ENCODE measurements at places on chromosomes 13 and 19.

DNA sequence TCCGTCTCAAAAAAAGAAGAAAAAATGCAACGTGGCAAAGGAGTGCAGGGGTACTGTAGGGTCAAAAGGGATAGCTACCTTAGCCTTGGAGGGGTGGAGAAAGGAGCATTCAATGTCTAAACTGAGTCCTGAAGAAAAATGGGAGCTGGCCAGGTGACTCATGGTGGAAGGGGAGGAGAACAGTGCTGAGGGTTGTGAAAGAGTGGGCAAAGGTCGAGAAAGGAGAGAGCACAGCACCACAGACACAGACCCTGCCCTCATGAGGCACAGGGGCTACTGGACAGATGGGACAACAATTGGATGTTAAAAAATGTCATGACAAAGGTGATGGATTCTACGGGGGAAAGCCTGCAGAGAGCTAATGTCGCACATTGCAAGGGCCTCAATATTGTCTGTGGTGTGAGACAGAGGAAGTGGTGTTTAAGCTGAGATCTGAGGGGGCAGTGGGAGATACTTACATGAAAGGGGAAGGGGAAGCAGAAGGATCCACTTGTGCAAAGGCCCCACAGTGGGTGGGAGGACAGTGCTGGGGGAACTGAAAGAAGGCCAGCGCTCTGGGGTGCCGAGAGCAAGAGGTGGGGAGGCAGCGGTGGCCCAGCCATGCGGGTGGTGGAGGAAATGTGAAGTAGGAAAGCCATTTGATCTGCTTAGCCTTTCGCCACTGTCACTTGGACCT lies 42.9 kb upstream of the URAD start:
- no peak for DNase-seq

DNA sequence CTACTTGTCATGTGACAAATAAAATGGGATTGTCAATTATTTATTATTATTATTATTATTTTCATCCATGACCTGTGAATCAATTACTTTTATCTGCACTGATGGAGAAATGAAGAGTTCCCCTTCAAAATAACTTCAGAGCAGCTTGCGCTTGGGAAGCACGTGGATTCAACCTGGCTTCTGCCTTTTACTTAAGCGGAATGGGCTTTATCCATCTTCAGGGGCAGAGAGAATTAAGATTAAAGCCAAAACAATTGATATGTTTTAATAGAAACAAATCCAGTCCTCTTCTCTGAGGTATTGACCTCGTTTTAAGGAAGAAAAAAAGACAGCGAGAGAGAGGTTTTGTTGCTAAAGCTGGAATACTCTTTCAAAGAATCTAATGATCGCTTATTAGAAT lies 876 bp downstream of the SACS start:
- no peak for DNase-seq

DNA sequence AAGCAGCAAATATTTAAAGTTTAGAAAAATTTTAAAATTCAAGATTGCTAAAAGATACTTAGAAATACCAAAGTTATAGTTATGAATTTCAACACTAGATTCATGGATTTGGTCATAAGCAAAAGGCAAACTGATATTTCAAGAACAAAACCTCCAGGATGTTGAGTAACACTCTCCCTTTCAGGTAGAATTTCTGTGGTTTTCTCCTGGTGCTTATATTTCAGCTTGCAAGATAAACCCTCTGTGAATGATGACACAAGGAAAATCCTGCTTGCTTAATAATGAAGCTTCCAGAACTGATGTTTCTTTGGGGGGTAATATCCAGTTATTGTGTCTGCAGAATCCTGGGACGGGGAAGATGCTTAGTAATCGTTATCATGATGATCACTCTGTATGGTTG lies 320.3 kb upstream of the EDNRB start:
- DNase-seq = no peak

DNA sequence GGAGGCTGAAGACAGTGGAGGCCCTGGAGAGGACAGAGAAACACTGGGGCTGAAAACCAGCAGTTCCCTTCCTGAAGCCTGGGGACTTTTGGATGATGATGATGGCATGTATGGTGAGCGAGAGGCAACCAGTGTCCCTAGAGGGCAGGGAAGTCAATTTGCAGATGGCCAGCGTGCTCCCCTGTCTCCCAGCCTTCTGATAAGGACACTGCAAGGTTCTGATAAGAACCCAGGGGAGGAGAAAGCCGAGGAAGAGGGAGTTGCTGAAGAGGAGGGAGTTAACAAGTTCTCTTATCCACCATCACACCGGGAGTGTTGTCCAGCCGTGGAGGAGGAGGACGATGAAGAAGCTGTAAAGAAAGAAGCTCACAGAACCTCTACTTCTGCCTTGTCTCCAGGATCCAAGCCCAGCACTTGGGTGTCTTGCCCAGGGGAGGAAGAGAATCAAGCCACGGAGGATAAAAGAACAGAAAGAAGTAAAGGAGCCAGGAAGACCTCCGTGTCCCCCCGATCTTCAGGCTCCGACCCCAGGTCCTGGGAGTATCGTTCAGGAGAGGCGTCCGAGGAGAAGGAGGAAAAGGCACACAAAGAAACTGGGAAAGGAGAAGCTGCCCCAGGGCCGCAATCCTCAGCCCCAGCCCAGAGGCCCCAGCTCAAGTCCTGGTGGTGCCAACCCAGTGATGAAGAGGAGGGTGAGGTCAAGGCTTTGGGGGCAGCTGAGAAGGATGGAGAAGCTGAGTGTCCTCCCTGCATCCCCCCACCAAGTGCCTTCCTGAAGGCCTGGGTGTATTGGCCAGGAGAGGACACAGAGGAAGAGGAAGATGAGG lies 1.5 kb downstream of the PPP1R15A start:
- DNase-seq = no peak

DNA sequence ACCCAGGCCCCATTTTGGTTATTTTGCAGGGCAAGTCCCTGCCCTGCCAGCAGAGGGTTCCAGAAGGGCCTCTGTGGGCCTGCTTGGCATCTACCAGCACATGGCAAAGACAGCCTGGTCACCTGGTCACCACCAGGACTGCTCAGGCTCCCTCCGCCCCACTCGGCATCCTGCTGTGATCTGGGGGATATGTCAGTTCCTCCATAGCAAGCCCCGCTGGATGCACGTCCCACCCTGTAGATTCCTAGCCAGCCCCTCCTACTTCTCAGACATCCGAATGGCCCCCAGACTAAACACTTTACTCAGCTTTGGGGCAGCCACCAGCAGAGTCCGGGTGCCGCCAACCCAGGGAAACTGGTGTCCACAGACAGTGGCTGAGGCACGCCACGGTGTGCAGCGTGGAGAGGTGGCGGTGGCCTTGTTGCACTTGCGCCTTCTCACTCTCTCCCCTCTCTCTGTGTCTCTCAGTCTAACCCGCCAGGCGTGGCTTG lies 31.8 kb upstream of the USE1 start:
- DNase-seq = no peak

- DNase-seq = no peak
Measured at GRCh38 chr19:1173159-1173844, 766 bp downstream of the SBNO2 start.

- peak; percentile 62 for DNase-seq
Measured at GRCh38 chr13:53250272-53250875, 221.8 kb downstream of the OLFM4 start.

GRCh38 chr13:74726206-74726605 lies 592.0 kb upstream of the KLF12 start:
- no peak for DNase-seq

GRCh38 chr19:20154636-20155035 lies 12.4 kb upstream of the ZNF486 start:
- no peak for DNase-seq

DNA sequence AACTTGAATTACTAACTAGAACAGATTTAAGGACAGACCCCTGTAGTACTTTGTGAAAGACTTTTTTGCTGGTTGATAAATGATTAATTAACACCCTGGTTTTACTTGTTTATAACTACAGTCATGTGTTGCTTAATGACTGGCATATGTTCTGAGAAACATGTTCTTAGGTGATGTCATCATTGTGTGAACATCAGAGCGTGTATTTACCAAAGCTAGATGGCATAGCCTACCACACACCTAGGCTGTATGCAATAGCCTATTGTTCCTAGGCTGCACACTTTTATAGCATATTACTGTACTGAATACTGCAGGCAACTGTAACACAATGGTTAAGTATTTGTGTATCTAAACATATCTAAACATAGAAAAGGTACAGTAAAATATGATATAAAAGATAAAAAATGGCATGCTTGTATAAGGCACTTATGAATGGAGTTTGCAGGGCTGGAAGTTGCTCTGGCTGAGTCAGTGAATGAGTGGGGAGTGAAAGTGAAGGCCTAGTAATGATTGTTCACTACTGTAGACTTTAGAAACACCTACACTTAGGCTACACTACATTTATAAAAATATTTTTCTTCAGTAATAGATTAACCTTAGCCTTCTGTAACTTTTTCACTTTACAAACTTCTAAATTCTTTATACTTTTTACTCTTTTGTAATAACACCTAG lies 260.3 kb downstream of the KCNRG start:
- no peak for DNase-seq

- no peak for DNase-seq
Measured at GRCh38 chr19:41447732-41448332, 4.9 kb downstream of the ERICH4 start.

DNA sequence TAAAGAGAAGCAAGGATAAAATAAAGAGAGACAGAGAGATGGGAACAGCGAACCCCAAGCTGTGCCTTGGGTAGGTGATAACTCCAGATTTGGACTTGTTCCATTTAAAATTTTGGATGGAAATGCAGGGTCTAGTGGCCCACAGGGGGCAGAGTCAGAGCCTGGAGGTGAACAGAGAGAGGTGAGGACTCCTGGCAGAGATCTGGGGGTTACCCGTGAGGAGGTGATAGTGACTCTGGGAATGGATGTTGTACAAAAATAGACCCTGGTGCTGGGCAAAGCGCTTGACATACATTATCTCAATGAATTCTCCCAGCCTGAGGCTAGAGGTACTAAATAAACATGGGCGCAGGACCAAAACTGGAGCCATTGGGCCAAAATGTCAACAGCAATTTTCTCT lies 14.3 kb upstream of the DHRS12 start:
- DNase-seq = no peak

DNA sequence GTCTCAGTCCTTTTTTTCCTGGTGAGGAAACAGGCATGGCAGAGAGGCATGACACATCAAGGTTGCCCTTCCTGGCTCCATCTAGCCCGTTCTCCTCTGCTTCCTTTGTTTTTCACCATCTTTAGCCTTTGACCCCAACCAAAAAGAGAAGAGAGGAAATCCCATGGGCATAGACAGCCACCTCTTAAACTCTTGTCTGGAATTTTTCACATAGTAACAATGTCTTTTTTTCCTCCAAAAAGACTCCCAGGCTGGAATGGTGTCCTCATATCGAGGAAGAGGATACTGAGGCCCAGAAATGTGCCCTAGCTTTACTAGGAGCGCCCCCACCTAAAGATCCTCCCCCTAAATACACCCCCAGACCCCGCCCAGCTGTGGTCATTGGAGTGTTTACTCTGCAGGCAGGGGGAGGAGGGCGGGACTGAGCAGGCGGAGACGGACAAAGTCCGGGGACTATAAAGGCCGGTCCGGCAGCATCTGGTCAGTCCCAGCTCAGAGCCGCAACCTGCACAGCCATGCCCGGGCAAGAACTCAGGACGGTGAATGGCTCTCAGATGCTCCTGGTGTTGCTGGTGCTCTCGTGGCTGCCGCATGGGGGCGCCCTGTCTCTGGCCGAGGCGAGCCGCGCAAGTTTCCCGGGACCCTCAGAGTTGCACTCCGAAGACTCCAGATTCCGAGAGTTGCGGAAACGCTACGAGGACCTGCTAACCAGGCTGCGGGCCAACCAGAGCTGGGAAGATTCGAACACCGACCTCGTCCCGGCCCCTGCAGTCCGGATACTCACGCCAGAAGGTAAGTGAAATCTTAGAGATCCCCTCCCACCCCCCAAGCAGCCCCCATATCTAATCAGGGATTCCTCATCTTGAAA lies at the start of gene GDF15:
Gene GDF15, plus strand, starts transcription at position 484 of the 868 bp plus-strand sequence. Its CDS starts 32 bp downstream, at position 516.
- no peak for DNase-seq

DNA sequence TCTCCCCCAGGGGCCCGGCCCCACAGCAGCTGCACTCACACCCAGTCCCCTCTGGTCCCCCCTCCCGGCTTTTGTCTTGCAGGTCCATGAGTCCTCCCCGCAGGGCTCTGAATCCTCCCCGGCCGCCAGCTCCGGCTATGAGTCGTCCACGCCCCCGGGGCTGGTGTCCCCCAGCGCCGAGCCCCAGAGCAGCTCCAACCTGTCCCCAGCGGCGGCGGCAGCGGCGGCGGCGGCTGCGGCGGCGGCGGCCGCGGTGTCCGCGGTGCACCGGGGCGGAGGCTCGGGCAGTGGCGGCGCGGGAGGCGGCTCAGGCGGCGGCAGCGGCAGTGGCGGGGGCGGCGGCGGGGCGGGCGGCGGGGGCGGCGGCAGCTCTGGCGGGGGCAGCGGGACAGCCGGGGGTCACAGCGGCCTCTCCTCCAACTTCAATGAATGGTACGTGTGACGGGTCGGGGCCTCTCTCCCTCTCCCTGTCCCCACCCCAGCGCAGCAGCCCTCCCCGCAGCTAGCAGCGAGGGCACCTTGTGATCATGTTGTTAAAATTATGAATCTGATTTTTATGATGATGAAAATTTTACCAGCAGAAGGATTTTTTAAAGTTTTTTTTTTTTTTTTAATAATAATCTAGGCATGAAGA lies 3.8 kb downstream of the ZIC2 start:
- no peak for DNase-seq

GRCh38 chr13:23146811-23147625 lies 33.8 kb upstream of the SGCG start:
- DNase-seq = no peak

DNA sequence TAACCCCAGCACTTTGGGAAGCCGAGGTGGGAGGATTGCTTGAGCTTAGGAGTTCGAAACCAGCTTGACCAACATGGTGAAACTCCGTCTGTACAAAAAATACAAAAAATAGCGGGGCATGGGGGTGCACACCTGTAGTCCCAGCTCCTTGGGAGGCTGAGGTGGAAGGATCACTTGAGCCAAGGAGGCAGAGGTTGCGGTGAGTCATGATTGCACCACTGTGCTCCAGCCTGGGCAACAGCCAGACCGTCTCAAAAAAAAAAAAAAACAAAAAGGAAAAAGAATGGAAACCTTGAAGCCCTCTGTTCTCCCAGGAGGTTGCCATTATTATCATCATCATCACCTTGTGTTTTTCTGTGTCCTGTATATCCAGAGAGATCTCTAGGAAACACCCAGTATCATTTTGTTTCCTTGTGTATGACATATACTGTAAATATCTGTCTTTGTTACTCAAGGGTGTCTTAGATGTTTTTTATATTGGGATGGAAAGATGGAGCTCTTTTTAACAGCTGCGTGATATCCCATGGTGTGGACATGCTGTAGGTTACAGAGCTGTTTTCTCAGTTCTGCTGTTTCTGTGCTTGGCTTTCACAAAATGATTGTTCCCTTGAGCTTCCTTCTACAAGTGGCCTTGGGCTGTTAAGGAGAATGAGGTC lies 11.8 kb downstream of the CHAF1A start:
- DNase-seq = no peak

GRCh38 chr19:4916292-4917082 lies 7.2 kb downstream of the UHRF1 start:
- DNase-seq = no peak

Measured in SHP77 treated with DMSO at 0.1 percent for 48 hours (cell line).